ENCODE measurements at places on chromosomes 11 and 22.

- no peak for DNase-seq
These were observed 9.1 kb upstream of the RAC2 start for GRCh38 chr22:37253126-37253660.

GRCh38 chr11:120896687-120897086, 127.2 kb upstream of the TBCEL start:
- DNase-seq, result no peak

GRCh38 chr11:105718641-105719040, 108.8 kb downstream of the GRIA4 start:
- DNase-seq, result no peak

GRCh38 chr11:112343368-112344039, 82.8 kb upstream of the PLET1 start:
- no peak for DNase-seq

GRCh38 chr11:16923987-16924386, 90.2 kb downstream of the PLEKHA7 start:
- no peak for DNase-seq

GRCh38 chr11:93921695-93922468, 71.5 kb upstream of the VSTM5 start:
- DNase-seq, result peak; percentile 1

GRCh38 chr22:24068377-24068680, 57.2 kb downstream of the CABIN1 start:
- no peak for DNase-seq

DNA sequence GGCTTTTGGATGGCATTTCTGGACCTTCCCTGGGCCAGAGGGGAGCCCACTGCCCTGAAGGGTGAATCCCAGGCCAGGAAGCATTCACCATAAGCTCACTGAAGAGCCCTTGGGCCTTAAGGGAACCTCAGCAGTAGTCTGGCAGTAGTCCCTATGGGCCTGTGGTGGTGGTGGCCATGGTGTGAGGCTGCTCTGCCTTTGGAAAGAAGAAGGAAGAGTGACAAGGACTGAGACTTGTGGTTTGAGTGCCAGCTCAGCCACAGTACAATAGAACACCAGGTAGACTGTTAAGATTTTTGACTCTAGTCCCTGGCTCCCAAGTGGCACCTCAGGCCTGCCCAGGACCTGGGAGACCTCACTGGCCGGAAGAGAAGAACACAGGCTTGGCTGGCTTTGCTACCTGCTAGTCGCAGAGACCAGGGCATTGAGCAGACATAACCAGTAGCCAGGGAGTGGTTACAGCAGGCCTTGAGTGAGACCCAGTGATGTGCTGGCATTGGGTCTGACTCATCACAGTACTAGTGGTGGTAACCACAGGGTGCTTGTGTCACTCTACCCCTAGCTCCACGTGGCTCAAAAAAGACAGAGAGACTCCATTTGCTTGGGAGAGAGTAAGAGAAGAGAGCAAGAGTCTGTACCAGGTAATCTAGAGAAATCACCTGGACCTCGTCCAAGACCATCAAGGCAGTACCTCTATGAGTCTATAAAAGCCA, 259.8 kb upstream of the BLID start:
- no peak for DNase-seq

DNA sequence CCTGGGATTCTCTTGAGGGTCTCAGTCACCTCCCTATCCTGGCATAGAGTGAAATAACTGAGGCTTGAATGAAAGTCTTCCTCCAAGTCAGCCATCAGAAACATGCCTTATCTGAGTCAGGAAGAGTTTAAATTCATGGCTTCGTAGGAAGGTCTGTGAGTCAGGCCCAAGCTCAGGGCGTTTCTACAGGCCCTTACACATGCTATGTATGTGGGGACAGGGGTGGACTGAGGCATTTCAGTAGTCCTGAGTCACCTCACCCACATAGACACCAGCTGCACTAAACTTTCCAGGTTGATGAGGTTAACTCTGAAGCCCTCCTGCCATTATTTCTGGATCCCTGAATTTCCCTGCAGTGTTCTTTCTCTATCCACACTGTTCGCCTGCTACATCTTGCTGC, 134.6 kb upstream of the RCN1 start:
- no peak for DNase-seq

DNA sequence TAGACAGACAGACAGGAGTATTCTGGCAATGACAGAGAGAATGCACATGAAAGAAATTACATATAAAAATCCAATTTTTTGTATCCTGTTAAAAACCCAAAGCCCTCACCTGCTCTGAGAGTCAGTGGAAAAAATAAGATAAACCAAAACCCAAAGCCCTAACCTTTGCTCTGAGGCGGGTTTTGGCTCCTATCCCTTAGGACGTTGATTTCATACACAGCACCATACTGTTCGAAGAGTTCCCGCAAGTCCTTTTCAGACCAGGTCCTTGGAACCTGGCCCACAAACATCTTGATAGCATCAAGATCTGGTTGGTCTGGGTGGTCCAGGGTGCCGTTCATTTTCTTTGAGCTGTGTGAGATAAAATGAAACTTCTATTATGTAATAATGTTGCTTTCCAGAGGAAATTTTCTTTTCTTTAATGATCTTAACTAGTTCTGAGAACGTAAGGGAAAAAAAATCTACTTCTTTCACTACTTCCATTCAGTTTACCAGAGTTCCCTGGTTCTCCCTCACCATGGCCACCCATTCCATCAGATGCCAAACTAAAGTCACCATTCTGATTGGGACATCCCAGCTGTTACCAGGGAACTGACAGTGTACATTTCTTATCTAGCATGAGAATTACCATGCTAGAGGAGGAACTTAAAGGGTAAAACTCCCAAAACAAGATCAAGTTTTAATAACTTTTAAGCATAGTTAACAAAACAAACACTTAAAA, 39.9 kb upstream of the RAPSN start:
- no peak for DNase-seq

GRCh38 chr22:47123006-47123826, 360.8 kb downstream of the TBC1D22A start:
- DNase-seq, result no peak
